ENCODE measurements at places on chromosomes 7 and 10. TPM values are rescaled to one million over a fixed set of nuclear protein-coding genes. Genes with fewer than 3 reads are reported as not detected.

- DNase-seq: peak; percentile 71
These were observed 30.7 kb upstream of the ANTXRL start for GRCh38 chr10:46255801-46256747.

DNA sequence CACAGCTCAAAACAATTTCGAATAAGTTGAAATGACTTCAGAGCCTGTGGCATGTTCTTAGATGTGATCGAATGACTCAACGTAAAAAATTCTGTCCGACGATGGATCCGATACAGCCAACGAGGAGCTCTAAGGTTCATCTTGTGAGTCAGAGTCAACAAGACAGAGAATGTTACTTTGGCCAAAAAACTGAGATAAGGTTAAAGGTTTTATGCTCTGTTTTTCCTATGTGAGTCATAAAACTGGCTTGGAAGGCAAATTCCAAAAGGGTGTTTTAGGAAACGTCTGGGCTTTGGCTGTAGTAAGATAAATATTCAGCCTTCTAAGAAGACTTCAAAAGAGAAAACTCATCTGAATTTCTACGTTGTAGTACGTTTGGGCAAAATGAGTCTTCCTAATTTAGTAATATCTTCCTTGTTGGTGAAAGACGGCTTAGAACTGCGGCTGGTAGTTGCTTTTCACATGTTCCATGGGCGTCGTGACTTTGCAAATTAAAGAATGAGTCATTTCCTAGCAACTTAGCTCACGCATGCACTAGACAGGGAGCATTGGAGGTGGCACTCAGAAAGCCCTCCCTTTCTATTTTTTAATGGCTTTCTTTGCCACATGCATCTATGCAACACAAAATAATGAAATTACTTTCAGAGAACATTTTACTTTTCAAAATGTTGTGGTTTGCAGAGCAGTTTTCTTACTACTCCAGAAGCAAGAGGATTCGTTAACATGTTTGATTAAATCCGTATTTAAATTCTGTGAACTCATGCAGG is 28.2 kb downstream of the PFKP start:
- no peak for DNase-seq

DNA sequence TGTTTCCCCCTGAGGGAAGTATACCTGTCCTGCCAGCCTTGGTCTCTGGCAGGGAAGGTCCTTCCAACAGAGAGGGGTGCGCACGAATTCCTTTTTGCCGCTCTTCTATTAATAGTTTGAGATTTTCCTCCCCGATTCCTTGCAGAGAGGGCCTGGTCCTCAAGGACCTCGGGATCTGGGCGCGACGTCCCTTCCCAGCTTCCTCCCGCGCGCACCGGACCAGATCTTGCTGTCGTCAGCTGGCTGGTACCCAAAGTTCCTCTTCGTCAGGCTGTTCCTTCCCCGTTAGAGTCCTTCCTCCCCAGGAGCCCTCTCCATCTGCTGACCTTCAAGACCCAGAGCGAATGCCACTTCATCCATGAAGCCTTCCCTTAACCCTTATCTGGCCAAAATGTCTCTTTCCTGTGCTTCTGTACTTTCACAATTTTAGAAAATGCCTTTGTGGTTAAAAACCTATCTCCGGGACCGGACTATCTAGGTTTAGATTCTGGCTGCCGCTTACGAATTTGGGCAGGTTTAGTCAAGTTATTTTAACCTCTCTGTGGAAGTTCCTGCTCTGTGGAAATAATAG is 851 bp upstream of the GOT1 start:
- peak; percentile 54 for DNase-seq

DNA sequence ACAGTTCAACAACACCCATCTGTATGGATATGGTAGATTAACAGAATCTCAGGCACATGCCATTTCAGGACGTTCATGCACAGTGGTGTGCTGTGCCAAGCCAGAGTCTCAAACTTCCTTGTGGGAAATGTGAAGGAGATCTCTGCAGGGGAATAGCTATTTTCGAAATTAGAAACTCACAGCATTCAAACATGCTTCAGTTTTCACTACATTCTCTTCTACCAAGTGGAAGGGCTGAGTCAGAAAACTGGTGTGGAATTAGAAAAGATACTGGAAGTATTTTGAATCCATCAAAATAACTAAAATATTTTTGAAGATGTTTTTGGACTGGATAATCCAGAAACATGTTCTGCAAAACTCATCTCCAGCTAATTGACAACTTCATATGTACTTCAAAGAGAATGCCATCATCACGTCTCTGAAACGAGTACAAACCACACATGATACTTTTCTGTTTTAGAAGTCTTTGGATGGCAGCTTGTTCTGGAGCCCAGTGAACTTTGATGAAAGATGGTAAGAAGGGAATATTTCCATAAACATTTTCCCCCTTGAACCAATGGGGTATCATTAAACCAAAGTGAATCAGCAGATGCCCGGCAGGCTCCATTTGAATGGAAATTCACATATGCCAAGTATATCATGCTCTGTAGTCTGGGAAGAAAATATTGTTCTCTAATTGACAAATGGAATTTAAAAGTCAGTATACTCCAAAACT is 616.3 kb upstream of the IGFBP3 start:
- no peak for DNase-seq

The LRIT1 gene
- not detected for total RNA-seq

The HMX3 gene
- 0.12 TPM for total RNA-seq

The CDCA7L gene
- 39.9 TPM for total RNA-seq

The RADIL gene
- 5.8 TPM for total RNA-seq

Measured in neural progenitor cell (in vitro differentiated cells).